ENCODE measurements at places on chromosomes 13 and 19.

DNA sequence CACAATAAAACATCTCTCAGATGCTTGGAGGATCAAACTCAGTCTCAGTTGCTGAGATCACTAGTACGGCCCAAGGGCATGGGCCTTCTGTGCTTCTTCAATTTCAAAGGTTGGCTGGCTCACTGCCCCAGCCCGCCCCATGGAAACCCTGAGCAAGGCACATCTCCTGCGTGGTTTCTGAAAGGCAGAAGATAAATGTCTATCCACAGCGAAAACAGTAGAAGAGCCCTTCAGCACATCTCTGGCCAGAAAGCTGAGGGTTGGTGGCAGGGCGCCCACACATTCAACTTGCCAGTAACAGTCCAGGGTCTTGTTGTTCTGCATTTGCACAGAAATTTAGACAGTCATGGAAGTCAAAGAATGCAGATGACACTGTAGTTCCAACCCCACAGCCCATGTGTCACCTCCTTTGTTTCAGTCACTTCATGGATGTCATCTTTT is 24.0 kb upstream of the KATNAL1 start:
- no peak for DNase-seq

- DNase-seq: no peak
These were observed 14.8 kb downstream of the ARL11 start for GRCh38 chr13:49643035-49643646.

- no peak for DNase-seq
These were observed 53.7 kb downstream of the LACC1 start for GRCh38 chr13:43933378-43933777.

DNA sequence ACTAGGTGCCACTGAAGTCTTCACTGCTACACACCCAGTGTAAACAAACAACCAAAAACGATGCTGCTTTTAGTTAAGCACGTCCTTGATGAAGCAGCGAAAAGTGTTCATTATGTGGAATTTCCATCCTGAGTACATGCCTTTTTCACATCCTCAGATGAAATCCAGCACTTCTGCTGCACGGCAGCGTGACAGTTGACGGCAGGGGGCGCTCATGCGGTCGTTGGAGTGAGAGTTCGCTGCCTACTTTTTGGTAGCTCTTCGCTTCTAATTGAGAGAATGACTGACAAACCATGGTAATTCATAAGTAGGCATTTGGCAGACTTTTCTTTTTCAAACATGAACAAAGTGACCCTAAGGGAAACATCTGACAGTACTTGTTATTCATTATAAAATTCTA is 1124.9 kb downstream of the EFNB2 start:
- no peak for DNase-seq
